ENCODE measurements at places on chromosomes 2 and 18.
A peak's percentile ranks its signal among the peaks of the same experiment; 100 is the strongest.

- DNase-seq = no peak
These were observed 67.7 kb upstream of the POU3F3 start for GRCh38 chr2:104786204-104786603.

DNA sequence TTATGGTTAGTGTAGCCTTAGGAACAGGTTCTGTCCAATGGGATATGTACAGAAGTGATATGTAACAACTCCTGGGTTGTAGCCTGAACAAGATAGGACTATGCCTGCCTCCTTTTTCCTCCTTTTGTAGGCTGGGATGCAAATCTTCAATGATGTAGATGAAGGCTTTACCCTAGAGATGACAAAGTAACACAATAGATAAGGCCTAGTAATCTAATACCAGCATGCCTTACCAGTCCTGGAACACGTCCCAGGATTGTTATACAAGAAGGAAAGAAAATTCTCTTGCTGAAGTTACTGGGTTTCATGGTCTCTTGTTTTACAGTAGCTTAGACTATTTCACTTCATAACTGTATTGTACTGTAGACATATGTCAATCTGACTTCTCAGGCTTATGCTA is 192.1 kb downstream of the OTX1 start:
- no peak for DNase-seq

DNA sequence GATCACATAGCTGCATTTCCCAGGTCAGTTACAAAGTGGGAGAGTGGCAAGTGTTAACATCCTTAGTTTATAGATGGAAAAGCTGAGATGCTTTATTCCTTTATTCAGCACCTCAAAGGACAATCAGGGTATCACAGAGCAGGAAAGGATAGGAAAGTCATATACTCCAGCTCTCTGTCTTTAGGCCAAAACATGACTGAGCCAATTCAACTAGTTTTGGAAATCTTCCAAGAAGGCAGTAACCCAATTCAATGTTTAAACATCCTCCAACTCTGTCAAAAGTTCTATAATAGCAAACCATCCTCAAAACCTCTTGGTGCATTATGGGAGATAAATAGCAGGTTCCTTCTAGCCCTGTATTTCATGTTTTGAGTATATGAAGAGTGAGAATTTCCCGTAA is 25.2 kb downstream of the CASP8 start:
- DNase-seq = no peak

DNA sequence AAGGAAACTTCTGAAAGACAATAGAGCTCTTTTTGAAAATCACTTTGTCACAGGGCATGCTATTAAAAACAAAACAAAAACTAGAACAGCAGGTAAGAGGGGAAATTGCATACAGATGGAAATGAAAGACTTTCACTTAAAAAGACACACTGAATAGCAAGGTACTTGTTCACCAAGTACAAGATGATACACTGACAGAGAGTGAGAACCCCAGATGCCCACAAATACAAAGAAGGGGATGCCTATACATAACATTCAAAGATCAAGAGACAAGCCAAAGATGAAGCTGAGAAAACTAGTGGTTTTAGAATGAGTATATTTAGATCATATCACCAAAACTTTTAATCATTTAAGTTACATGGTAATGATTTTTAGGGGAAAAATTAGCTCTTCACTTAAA is 60.7 kb downstream of the ASXL2 start:
- no peak for DNase-seq

DNA sequence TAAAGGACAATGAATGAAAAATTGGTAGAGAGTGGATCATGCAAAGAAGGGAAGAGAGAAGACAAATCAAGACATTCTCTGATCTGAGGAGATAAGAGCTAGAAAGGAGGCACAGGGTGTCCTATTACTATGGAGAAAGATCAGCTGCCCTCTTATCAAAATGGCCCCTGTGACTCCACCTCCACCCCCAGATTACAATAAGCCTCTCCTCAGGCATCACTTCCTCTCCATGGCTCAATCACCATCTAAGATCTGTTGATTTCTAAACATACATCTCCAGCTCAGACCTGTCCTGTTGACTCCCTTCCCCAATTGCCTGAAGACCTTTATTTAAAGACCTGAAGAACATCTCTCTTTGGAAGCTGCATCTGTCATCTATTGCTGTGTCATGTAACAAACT is 43.2 kb downstream of the SP100 start:
- DNase-seq = no peak

GRCh38 chr2:160226367-160226766 is 26.3 kb upstream of the ITGB6 start:
- no peak for DNase-seq

DNA sequence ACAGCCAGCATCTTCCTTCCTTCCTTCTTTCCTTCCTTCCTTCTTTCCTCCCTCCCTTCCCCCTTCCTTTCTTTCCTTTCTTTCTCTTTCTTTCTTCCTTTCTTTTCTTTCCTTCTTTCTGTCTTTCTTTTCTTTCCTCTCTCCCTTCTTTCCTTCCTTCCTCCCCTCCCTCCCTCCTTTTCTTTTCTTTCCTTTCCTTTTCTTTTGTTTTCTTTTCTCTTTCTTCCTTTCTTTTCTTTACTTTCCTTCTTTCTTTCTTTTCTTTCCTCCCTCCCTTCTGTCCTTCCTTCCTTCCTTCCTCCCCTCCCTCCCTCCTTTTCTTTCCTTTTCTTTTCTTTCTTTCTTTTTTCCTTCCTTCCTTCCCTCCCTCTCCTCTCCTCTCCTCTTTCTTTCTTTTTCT is 296.0 kb upstream of the LRRTM4 start:
- DNase-seq = no peak

- DNase-seq = no peak
These were observed 181.0 kb downstream of the AGAP1 start for GRCh38 chr2:235674812-235675211.

DNA sequence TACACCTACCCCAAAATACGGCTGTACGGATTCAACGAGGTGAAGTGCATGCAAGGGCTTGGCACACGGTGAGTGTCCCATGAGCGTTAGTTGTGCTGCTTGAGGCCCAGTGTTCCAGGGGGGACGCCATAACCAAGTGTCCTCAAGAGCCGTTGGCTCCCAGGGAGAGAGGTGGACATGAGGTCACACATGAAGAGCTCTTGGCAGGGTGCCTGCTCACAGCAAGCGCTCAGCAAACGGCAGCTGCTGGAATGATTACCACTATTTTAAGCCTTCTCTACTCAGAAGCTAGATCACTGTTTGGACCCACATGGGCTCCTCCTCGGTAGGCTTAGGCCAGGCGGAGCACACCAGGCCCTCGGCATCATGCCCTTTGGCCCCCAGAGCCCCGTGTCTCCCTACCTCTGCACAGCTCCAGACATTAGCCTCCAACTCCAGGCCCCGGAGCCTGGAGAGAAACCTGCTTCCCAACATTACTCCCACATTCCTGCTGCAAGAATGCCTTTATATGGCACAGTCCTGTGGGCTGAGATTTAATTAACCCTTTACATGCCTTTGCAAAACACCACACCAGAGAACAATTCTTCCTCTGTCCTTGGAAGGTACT is 68.4 kb upstream of the PPP1CB start:
- DNase-seq = peak; percentile 89

- DNase-seq = no peak
These were observed 144.8 kb upstream of the NDUFV2 start for GRCh38 chr18:8957731-8958130.

DNA sequence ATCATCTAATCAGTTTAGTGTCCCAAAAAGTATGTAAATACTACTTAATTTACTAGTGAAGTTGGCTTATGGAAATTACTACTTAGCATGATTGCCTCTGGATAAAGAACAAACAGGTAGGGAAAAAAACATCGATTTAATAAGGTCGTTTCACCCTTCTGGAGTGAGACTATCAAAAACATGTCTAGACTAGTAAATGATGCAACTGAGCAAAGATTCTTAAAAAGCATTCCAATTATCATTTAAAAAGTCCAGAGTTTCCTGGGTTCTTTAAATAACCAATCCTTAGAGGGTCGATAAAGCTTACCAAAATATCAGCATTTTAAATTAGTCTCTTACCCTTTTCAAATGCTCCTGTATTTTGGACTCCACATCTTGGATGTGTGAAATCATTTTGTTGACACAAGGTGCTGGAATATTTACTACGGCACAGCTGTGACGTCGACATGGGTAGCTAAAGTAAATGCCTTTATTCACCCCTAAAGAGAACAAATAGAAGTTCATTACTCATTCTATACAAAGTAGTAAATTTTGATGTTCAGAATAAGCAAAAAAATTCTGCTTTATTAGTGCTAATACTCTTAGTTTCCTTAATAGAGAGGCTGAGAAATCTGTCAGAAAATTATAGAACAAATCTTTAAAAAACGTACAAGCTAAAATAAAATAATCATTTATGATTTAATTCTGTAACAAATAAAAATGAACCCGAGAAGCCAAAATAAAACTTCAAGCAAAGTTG is 70.6 kb downstream of the CCDC178 start:
- DNase-seq = no peak

Measured in kidney glomerular epithelial cell (primary cell).